ENCODE measurements at places on chromosomes 5 and 9.

- DNase-seq: no peak
Observed at GRCh38 chr5:135831439-135831838, 3.0 kb upstream of the SLC25A48 start.

- no peak for DNase-seq
Observed at GRCh38 chr5:128099944-128100343, 16.4 kb downstream of the SLC12A2 start.

DNA sequence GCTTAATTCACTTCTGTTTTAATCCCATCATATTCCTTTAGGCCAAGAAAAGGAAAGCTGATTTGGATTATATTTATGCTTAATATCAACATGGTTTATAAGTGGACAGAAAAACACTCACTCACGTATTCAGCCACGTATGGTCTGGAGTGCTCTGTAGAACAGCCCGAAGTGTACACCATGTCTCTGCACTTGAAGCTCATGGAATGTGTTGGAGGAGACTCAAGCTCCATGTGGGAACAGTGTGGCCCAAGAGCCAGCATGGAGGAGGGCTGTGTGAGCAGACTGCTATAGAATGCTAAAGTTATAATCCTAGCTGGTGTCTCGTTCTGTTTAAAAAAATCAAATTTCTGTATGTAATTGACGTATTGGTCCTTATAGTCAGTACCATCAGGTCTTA lies 32.9 kb downstream of the OTULINL start:
- DNase-seq: no peak

GRCh38 chr5:171688696-171689495 lies 96.7 kb upstream of the SMIM23 start:
- DNase-seq: no peak

DNA sequence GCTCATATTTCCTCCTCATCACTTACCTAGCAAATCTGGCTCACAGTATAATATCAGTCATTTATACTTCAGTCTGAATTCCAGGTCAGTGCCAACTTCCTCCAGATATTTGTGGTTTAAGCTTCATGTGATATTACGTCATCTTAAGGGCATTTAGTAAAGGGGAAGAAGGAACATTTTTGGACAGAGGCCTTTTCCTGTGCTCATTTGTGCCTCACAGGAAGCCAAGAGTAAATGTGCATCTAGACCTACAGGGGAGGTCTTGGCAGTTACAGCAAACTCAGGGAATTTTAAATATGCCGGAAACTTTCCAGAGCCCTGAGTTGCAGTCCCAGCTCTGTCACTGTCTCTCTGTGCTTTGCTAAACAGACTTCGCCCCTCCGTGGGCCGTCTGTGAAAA lies 12.3 kb upstream of the KCNIP1 start:
- no peak for DNase-seq

- DNase-seq: no peak
Observed at GRCh38 chr5:10914741-10915480, 153.9 kb upstream of the DAP start.

GRCh38 chr5:16489322-16489791 lies 23.8 kb upstream of the ZNF622 start:
- no peak for DNase-seq

GRCh38 chr5:126335886-126336285 lies 87.3 kb upstream of the GRAMD2B start:
- no peak for DNase-seq

GRCh38 chr5:127865273-127865672 lies 162.1 kb downstream of the CCDC192 start:
- no peak for DNase-seq

DNA sequence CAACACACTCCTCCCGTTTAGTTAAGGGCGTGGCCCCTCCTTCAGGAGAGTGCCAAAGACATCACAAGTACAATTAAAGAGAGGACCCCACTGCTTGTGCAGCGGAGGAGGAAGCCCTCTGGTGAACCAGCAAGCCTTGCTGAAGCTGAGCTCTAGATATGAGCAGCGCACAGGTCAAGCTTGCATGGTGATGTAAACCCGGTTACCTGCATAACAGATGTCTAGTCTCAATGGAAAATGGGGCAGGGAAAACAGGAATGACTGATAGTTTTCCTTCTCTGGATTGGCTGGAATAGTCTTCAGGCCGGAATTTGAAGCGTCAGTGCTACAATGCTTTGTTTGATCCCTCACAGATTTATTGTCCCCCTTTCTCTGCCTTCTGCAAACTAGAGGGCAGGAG lies 66.2 kb downstream of the MROH2B start:
- no peak for DNase-seq

DNA sequence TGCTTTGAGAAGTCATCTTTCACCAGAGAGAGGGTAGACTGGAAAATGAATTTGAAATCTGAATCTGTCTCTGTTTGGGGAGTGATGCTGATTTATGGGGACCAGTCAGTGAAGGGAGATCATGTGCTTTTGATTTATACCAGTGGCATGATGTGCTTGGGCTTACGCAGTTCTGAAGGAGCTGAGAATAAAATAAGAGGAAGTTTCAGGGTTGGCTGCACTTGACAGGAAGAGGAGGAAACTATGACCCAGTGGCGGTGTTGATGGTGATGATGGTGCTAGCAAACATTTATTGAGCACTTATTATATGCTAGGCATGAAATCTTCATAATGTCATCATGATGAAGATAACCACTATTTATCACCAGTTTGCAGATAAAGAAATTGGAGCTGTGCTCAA lies 136.4 kb upstream of the GLRA1 start:
- no peak for DNase-seq

GRCh38 chr5:38541174-38541725 lies 15.2 kb downstream of the LIFR start:
- DNase-seq: no peak

DNA sequence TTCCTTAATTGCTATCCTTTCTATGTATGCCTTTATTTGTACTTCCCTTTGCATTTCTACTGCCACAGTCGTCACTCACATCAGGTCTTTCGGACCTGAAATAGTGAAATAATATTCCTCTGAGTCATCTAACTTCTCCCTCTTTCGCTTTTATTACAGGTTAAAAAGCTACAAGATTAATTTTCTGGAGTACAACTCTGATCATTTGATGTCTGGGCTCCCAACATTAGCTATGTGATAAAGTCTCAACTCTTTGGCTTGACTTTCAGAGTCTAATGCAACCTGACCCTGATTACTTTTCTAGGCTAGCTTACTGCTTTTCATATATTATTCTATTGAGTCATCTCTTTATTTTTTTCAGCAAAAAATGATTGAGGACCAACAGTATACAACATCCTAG lies 638.8 kb upstream of the WWC1 start:
- DNase-seq: no peak

- no peak for DNase-seq
Observed at GRCh38 chr9:120397453-120397852, 182.5 kb downstream of the CDK5RAP2 start.

DNA sequence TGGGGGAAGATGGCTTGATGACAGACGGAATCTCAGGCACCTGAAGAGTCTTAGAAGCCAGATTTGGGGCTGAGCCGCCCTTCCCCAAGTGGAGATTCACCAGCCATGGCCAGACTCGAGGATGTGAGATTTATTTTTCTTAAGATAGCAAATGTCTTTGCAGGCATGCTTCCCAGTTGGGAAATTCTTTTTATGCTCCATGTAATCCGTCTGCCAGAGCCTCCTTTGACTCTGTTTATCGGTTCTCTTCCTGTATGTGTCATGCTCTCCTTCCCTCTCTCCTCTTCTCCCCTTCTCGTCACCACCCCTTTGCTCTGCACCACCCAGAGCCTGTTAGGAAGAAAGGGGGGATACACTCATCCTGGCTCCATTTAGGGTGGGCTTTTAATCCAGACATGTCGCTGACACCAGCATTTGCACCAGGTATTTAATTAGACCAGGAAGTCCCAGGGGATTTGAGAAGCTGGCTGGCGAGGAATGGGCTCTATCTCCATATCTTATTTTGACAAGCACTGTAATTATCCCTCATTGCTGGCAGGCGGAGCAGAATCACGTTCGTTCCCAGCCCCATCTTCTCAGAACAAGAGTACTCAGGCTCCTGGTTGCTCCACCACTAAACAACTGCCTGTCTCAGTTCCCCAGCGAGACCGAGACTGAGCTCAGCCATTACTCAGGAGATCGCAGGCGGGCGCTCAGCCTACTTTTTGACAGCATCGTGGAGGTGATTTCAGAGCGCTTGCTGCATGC lies 50.9 kb downstream of the KCNIP1 start:
- no peak for DNase-seq

DNA sequence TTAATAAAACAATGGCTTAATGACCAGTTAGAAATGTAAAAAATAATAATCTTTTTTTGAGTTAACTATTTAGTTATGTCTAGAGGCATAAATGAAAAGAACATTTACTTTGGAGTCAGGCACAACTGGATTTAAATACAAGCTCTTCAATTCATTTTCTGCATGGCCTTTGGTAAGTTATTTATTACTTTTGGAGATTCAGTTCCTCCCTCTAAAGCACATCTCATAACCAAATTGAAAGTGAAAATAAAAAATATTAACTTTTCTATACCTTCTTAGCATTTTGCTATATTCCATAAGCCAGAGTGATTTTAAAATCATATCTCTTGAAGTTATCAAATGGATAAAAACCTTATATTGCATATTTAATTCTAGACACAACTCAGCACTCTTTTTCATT lies 434.9 kb upstream of the SMARCA2 start:
- DNase-seq: no peak

GRCh38 chr5:17223367-17224185 lies 6.1 kb downstream of the BASP1 start:
- DNase-seq: no peak

DNA sequence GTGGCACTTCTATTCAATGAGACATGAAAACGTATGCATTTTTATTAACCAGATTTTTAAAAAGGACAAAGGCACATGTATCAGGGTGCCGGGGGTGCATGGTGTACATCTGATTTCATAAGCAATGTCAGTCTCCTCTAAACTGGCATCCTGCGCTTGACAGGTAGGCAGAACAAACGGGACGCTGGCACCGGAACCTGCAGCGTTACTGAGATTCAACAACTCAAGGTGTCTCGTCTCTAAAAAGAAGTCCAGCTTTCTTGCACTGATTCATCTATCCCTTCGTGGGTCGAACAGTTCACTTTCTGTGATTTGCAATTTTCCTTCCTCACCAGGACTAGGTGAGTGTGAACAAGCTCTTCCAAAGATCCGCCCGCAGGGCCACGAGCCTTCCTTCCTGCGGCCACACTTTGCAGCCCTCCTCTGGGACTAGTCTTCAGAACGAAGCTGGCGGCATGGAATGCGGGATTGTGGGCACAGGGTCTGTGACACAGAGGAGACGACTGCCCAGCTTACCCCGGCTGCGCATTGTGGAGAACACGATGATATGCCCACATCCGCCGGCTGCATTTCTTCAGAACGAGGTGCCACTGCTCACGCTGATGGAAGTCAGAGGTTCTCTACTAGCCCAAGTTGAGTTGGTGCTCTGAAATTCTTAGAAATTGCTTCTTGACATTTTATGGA lies 7.2 kb downstream of the SLC6A3 start:
- DNase-seq: no peak

GRCh38 chr5:41785061-41785460 lies 85.2 kb downstream of the OXCT1 start:
- DNase-seq: no peak

DNA sequence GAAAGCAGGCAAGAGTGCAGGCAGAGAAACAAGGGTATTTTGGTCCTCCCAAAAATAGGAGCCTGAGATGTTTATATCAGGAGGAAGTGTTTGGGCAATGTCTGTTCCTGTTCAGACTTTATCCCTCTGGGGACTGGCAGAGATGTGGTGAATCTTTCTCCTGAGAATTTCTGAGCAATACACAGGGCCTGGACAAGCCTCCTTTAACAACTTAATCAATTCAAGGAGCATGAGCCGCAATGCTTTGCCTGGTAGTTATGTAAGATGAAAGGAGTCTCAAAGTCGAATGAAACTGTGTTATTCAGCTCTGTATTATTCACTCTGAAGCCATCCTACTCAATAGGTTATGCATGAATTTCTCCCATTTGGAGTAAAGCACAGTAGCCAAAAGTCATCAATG lies 365.6 kb downstream of the MAN2A1 start:
- no peak for DNase-seq

- DNase-seq: no peak
Observed at GRCh38 chr5:139653616-139654015, 5.5 kb downstream of the CXXC5 start.

- no peak for DNase-seq
Observed at GRCh38 chr5:168659286-168659847, 80.2 kb upstream of the PANK3 start.

- DNase-seq: no peak
Observed at GRCh38 chr5:169521366-169521983, 62.1 kb upstream of the SPDL1 start.

GRCh38 chr9:73178044-73178443 lies 26.4 kb downstream of the ANXA1 start:
- no peak for DNase-seq

- no peak for DNase-seq
Observed at GRCh38 chr5:29114331-29114768, 2076.0 kb upstream of the CDH9 start.

- no peak for DNase-seq
Observed at GRCh38 chr5:101393795-101394450, 490.8 kb upstream of the ST8SIA4 start.

GRCh38 chr5:60334281-60334713 lies 365.7 kb downstream of the DEPDC1B start:
- DNase-seq: no peak

GRCh38 chr5:19001054-19001453 lies 986.9 kb downstream of the CDH18 start:
- DNase-seq: no peak

GRCh38 chr9:15136646-15137045 lies 170.4 kb downstream of the TTC39B start:
- no peak for DNase-seq

GRCh38 chr5:6321078-6321477 lies 57.3 kb downstream of the MED10 start:
- DNase-seq: no peak

GRCh38 chr5:21573416-21574314 lies 1279.5 kb downstream of the CDH12 start:
- no peak for DNase-seq
